ENCODE measurements at places on chromosomes 4 and X.

DNA sequence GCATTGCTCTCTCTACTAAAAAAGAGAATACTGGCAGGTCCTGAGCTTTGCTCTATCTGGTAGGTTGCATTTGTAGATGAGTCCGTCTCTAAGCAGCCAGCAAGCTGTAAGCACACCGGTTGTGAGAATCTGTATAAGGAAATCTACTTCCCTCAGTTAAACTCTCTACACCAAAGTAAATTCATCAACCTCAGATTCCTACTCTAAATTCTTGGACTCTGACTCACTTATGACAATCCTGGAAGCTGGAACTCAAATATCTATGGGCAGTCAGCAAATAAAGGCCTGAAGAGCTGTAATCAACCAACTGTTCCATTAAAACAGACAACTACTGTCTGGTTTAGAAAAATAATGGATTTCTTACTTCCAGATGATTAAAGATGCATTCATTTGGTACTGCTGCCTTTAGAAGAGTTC lies 37.9 kb downstream of the FAT1 start:
- no peak for DNase-seq

- no peak for DNase-seq
Measured at GRCh38 chrX:37434362-37434761, 85.2 kb downstream of the PRRG1 start.

DNA sequence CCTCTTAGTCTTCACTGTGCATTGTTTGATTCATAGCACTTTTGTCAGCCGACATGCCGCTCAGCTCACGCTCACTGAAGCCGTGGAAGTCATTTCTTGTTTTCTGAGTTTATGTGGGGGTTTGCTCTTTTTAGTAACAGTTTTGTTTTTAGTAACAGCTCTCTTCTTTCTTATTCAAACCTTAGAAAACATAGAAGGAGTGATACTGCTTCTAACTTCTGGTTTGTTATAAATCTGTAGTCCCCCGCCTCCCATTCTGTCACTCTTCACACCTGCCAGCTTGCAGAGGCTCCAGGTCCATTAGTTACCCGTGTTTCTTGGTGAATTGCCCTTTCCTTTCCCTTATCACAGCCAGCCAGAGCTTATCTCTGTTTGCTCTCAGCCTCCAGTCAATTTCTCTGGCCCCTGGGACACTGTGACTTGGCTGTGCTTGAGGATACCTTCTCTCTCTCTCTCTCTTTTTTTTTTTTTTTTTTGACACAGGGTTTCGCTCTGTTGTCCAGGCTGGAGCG lies 50.5 kb downstream of the GRK4 start:
- DNase-seq, result no peak

DNA sequence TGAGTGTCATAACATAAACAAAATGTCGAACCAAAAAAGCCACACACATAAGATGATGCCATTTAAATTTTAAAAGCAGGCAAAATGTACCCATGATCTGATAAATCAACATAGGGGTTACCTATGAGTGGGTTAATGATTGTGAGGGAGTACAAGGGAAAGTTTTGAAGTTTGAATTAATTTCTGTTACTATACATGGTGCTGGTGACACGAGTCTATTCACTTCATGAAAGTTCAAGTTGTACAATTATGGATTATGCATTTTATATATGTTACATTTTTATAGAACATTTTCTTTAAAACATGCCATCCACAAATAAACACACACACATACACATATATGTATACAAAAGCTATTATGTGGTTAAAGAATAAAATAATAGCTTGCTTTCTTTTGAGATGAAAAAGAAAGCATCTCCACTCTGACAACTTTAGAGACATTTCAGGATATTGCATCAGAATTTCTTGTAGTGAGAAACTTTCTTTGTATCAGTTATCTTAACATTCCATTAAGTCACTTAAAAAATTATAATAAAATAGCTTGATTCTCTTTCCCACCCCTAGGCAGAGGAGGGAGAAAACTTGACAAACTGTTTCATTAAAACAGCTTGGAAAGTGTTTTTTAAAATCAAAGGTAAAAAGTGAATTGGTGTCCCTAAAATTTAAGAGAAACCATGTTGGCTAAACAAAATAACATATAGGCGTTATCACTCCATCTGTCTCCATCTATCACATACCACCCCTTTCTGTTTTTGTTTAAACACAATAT lies 891.8 kb upstream of the NDST4 start:
- DNase-seq, result no peak

- DNase-seq, result no peak
Measured at GRCh38 chr4:3412257-3413020, 29.3 kb upstream of the HGFAC start.

GRCh38 chr4:137267024-137267423 lies 265.3 kb downstream of the PCDH18 start:
- DNase-seq, result no peak

DNA sequence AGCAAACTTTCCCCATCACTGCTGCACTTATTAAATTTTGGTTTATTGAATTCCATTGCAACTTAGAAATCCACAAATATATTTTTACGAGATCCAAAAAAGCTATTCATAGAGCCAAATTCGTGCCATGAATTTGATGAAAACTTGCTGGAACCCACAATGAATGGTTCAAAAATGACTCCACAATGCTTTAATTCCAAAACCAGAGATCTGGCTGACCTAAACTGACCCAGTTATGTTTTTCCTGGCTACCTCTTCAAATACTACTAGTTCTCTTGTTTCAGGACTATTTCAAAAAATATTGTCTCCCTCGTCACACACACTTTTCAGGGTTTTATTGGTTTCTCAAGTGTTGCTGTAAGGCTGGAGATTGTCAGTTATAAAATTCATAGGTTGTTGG lies 474.8 kb downstream of the PDGFC start:
- no peak for DNase-seq

DNA sequence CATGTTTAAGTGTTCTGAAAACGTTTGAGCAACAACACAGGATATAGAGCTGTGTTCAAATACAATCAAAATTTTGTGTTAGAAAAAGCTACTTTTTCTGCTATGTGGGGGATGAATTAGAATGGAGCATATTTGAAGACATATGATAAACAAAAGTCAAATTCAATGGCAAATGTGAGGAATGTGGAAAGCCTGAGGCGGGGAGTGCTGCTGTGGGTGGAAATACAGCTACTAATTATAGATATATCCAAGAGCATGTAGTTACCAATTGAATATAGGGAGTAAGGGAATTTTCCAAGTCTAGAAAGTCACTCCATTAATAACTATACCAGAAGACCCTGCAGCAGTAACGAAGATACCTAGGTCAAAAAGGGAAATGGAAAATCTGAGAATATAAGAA lies 2370.4 kb upstream of the TENM3 start:
- DNase-seq, result no peak

Data from stimulated activated CD4-positive, alpha-beta T cell treated with anti-CD3 and anti-CD28 coated beads, Interleukin-4, amount 100 ng/mL, for 1 hour (primary cell).